Head of caudate nucleus (tissue), 42 donors: ENCODE measurements at places on chromosomes 7 and 10.
A peak's percentile ranks its signal among the peaks of the same experiment; 100 is the strongest.

DNA sequence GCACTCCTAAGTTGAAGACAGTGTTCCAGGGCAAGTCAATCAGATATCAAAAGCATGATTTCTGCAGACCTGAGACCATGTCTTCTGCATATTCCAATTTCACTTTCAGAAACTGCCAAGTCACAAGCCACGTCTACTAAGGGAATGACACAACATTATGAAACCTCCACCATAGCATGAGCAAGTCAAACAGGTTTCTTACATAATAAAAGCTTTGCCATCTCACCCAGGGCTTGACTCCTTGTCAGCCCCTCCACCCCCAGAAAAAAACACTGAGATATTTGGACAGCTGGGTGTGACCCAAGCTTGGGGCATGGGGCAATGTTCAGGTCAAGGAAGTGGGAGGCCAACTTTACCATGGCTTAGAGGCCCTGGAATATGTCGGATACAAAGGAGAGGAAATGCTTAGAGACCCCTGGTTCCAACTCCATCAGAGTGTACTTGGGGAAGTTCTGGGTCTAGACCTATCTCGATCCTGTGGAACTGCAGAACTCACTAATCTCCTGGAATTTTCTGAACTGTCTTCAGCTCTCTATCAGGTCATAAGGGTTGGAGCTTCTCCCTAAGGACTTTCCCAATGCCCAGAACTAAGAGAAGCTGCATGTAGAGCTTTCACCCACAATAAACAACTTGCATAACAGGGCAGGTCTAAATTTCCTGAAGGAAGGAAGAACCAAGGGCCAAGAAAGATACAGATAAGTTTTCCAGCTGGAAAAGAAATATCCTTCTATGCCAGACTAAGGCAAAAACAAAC is 80.6 kb upstream of the NAMPT start:
- no peak for DNase-seq

DNA sequence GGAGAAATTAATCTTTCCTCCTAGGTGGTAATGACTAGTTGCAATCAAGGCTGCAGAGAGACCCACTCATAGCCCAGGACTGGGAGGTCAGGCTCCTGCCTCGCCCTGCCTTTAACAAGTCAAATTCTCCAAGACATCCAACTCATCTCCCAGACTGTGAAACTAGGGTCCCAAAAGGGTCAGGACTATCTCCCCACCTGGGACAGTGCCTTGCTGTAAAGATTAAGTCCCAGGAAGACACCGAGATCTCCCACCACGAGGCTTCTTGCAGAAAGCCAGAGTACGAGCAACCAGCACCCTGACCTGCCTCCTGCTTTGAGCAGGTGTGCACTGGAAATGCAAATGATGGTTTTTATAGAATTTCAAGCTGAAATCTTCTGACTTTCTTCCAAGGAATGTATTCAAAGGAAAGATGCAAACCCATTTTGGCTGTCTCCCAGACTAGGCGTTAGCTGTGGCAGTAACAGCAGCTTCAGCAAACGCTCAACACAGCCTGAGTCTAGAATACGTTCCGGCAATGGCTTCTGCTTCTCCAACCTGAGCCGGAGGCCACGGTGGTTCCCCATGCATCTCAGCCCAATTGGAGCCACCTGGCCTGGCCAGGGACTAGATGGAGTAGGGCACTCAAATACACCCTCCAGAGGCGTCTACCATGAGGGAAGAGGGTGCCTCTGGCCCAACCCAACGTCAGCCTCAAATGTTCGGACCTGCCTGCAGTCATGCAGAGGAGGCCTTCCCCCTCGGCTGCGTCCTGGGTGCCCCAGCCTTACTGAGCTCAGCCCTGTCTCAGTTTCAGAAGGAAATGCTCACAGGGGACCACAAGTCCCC is 170.4 kb downstream of the PRKAG2 start:
- DNase-seq: no peak

DNA sequence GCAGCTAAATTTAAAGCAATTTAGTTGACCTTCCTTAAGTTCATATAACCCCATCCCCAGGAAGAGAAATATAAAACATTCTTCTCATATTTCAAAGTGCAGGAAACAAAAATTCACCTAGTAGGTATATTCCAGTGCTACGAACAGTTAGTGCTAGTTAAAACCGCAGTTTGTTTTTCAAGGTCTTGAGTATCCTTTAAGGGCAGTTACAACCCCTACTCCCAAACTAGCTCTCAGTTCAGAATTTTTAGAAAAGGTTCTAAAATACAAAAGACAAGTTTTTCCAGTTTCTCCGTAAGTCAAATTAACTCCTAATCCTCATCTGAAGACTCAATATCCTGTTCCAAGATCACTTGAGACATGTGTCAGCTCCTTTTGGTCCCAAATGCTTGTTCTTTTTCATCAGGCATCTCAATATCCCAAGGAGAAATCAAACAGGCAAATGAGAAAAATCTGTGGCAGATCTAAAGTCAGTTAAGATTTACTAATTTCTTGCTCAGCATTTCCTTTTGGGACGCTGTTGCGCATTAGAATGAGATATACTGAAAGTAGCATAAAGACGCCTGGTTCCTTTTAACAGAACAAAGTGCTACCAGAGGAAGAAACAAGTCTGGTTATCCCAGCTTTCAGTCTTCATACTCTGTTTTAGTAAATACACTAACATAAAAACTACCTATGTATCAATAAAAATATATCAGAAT is 51.8 kb downstream of the ARHGAP12 start:
- DNase-seq: no peak

DNA sequence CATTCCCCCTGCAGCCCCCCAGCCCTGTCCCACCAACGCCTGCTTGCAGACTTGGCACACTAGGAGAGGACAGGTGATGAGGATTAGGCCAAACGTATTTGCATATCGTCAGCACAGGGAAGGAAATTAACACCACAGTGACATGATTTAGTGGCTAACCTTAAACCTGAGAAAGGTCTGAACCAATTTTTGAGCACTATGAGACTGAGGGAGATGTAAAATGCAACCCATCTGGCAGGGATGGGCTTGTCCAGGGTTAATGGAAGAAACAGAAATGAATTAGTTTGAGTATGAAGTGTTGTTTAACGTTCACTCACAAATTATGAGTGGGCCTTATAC is 183.6 kb downstream of the TAX1BP1 start:
- DNase-seq: no peak

GRCh38 chr10:103681617-103682399 is 173.6 kb downstream of the SH3PXD2A start:
- peak; percentile 33 for DNase-seq

DNA sequence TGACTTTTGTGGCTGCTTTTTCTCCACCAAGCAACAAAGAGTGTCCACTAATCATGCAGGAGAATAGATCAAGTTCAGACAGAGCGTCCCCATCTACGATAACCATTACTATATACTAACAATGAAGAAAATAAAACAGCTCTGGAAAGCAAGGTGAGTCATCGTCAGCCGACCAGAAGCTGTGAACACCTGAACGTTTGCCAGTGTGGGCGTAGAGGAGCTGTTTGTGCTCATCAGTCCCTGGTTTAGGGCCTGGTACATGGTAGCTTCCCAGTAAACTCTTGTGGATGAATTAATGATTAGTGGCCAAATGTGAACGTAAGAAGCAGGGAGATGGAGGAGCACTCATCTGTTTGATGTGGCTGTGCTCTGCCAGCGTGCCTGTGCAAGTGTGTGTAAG is 180.7 kb downstream of the EVX1 start:
- DNase-seq: no peak

DNA sequence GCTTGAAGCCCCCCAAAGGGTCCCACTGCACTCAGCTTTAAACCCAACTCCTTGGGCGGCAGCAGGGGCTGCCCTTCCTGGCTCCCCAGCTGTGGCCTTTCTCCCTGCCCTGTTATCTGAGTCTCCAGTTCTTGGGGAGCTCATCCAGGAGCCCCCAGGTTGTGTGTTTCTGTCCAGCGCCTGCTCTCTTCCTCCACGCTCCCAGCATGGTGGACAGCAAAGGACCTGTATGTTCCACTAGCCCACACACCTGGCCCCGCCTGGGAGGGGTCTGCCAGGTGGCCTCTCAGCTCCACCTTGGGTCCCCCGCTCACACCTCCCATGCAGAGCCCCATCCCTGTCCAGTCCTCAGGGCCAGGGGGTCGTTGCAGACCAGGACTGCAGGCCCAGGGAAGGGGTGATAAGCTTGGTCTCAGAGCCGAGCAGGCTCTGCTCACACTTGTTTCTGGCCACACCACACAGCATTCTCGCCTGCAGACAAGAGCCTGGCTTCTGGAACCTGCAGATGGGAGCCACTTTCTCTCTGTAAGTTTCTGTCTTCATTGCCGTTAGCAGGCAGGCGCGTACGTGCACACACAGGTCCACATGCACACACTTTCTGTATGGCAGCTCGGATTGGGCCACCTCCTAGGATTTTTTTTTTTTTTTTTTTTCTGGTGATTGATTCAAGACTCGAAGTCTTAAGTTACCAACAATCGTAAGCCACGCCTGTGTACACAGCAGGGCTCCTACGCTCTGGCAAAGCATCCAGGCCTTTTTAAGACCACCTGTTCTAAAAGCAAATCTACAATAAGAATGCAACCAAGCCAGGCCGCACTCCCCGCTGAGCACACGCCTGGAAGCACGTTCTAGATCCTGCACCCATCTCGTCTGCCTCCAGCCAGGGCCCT is 104.6 kb downstream of the CYTH3 start:
- DNase-seq: no peak

DNA sequence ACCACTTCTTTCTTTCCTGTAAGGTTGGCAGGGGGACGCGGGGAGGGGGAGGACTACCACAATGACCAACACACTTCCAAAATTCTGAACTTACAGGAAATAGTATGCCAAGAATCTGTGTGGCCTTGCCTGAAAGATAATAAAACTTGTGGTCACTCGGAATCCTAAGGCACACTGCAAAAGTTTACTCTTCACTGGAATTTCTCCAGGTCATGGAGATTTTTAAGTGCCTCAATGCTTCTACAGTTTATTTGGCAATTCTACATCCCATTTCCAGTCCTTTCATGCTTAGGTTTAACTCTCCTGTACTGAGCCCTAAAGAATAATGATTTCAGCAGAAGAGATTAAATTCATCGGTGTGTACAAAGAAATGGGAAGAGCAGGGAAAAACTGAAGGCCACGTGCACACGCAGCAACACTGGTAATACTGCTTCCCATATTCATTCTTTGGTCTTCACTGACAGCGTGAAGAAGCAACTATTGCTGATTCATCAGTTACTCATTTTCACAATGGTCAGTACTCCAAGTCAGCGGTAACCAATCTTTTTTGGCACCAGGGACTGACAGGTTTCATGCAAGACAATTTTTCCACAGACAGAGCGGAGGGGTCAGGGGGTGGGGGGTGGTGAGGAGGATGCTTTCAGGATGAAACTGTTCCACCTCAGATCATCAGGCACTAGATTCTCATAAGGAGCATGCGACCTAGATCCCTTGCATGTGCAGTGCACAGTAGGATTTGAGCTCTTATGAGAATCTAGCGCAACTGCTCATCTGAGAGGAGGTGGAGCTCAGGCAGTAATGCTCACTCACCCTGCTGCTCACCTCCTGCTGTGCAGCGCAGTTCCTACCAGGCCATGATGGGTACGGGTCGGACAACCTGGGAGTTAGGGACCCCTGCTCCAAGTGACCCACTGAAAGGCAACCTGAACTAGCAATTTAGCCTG is 9.8 kb downstream of the LARP4B start:
- no peak for DNase-seq

GRCh38 chr7:106134241-106134640 is 22.1 kb upstream of the SYPL1 start:
- DNase-seq: no peak
